ENCODE measurements at places on chromosomes 3 and 15. TPM values are rescaled to one million over a fixed set of nuclear protein-coding genes. Genes with fewer than 3 reads are reported as not detected.

DNA sequence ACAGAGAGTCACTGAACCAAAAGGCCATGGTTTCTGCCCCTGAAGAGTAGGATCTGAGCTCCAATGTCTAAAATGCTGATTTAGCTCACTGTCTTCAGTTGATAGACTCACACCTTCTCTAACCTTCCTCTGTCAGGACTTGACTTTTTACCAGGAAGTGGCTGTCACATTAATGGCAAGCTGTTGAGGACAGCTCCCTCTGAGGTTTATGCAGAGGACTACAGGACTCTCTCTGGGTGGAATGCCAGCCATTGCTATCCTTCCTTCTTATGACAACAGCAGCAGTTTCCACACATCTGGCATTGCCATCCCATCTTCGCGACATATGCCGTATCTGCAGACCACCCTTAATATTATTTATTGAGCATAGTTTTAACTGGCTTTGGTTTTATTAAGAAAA is 103.8 kb upstream of the PRICKLE2 start:
- H3K27me3 ChIP-seq, result no peaks in the 10 kb centered on the region
- H3K4me1 ChIP-seq, result no peaks in the 10 kb centered on the region
- H3K4me3 ChIP-seq, result no peak overlapping the region
- no peak overlapping the region for H3K27ac ChIP-seq
- no peaks in the 10 kb centered on the region for H3K36me3 ChIP-seq
- DNase-seq, result no peak

The PEX5L gene
- total RNA-seq, result 0.98 TPM

DNA sequence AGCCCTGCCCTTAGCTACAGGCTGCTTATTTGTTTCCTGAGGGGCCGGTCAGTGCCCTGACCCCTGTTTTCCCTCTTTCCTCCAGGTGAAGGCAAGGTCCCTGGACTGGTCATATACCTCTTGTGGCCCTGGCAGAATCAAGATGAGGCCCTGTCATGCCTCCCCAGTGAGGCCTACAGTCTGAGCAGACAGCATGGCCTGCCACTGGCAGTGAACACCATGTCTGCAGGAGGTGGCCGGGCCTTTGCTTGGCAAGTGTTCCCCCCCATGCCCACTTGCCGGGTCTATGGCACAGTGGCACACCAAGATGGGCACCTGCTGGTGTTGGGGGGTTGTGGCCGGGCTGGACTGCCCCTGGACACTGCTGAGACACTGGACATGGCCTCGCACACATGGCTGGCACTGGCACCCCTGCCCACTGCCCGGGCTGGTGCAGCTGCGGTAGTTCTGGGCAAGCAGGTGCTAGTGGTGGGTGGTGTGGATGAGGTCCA is 1.2 kb downstream of the KLHDC8B start:
- no peaks in the 10 kb centered on the region for H3K36me3 ChIP-seq
- H3K4me1 ChIP-seq, result no peaks in the 10 kb centered on the region
- H3K27ac ChIP-seq, result no peak overlapping the region

- H3K27ac ChIP-seq, result peak overlapping the region; percentile 59
- H3K4me3 ChIP-seq, result no peak overlapping the region
These were observed 35.8 kb upstream of the ATP13A3 start for GRCh38 chr3:194522579-194523046.

GRCh38 chr3:149736175-149736952 is 15.9 kb downstream of the COMMD2 start:
- no peaks in the 10 kb centered on the region for H3K27me3 ChIP-seq
- H3K27ac ChIP-seq, result peak overlapping the region; percentile 81
- DNase-seq, result peak; percentile 90
- H3K4me1 ChIP-seq, result peaks cover 27% of the 10 kb centered on the region
- H3K36me3 ChIP-seq, result peaks cover 7% of the 10 kb centered on the region

DNA sequence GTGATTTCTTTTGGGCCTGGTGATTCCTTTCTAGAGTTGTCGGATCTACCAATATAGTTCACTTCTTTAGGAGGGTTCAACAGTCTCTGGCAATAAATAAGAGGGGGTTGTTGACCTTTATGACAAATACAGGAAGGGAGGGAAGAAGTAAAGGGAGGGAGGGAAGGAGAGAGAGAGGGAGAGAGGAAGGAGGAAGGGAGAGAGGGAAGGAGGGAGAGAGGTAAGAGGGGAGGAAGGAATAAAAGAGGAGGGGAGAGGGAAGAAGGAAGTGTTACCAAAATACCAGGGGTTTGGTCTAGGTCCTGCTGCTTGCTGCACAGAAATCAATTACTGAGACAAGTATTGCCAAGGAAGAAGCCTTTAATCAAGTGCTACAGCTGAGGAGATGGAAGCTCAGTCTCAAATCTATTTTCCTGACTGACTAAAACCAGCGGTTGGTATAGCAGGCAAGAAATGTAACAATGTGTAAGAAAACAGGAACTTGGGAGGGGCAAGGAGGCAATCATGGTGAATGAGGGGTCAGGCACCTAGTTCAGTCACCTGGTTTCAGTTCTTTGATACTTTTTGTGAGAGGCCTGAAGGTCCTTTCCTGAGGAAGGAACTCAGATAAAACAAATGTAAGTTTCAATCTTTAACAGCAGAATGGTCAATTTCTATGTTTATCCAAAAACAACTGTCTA is 14.1 kb upstream of the TMEM40 start:
- DNase-seq, result no peak
- no peaks in the 10 kb centered on the region for H3K4me1 ChIP-seq
- no peak overlapping the region for H3K4me3 ChIP-seq
- H3K36me3 ChIP-seq, result no peaks in the 10 kb centered on the region
- H3K27ac ChIP-seq, result no peak overlapping the region

- H3K36me3 ChIP-seq, result peaks cover 29% of the 10 kb centered on the region
- peaks cover 28% of the 10 kb centered on the region for H3K4me1 ChIP-seq
- no peaks in the 10 kb centered on the region for H3K27me3 ChIP-seq
- DNase-seq, result no peak
These were observed 3.5 kb downstream of the PFN2 start for GRCh38 chr3:149967086-149967685.

The GOLGA6D gene
- not detected for total RNA-seq

DNA sequence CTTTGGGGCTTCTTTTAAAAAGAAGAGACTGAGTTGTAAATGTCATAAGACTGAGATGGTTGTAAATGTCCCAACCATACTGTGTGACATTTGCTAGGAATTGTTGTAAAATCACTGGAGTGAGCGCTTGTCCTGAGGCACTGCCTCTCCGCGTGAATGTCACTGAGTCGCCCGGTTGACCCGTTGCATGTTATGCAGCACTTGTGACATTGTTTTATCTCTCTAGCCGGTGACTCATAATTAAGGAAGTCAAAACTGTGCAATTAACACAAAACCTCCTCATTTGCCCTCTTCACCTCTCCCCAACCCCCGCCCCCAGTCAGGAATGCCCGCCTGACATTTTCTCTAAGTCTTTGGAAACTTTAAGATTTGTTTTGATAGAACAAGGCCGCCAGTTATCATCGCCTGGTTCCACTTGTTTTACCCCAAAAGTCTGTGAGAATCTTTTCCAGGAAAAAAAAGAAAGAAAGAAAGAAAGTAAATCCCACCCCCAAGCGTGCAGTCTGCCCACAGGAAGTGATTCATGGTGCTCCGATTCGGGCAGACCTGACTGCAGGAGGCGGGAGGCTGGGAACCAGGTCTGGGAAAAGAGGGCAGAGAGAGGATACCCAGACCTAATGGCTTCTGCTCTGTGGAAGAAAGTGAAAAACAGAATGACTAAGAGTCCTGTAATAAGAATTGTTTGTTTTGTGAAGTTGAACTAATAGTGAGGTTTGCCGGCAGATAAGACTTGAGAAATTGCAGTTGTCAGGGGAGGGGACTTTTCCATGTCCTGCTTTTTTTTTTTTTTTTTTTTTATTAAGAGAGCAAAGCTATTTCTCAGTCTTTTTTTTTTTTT is 84.8 kb downstream of the SMAD3 start:
- H3K27ac ChIP-seq, result peak overlapping the region; percentile 96
- peak overlapping the region; percentile 42 for H3K4me3 ChIP-seq
- peaks cover 77% of the 10 kb centered on the region for H3K4me1 ChIP-seq

DNA sequence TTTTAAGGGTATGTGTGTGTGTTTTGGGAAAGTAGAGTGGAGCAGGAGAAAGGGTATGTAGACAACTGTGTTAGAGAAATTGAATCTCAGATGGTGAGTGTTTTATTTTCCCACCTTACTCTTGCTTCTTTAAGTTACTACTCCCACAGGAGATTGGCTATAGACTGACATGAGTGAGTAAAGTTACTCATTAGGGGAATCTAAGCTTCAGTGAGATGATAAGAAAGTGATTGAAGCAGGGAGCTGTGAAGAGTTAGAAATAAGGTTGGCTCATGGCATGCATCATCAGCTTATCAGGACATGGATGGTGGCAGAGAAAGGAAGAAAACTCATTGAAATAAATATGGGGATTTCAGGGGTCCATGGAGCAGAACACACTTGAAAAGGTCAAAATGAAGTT is 88.9 kb downstream of the MBNL1 start:
- no peak overlapping the region for H3K27ac ChIP-seq
- H3K27me3 ChIP-seq, result no peaks in the 10 kb centered on the region
- no peaks in the 10 kb centered on the region for H3K36me3 ChIP-seq
- H3K4me3 ChIP-seq, result no peak overlapping the region
- H3K4me1 ChIP-seq, result peaks cover 30% of the 10 kb centered on the region

- H3K4me1 ChIP-seq, result peaks cover 13% of the 10 kb centered on the region
- H3K27ac ChIP-seq, result no peak overlapping the region
- H3K27me3 ChIP-seq, result no peaks in the 10 kb centered on the region
These were observed 36.4 kb downstream of the SEMA3G start for GRCh38 chr3:52408466-52408865.
